ENCODE measurements at places on chromosomes 13 and 19. TPM values are rescaled to one million over a fixed set of nuclear protein-coding genes. Genes with fewer than 3 reads are reported as not detected.

DNA sequence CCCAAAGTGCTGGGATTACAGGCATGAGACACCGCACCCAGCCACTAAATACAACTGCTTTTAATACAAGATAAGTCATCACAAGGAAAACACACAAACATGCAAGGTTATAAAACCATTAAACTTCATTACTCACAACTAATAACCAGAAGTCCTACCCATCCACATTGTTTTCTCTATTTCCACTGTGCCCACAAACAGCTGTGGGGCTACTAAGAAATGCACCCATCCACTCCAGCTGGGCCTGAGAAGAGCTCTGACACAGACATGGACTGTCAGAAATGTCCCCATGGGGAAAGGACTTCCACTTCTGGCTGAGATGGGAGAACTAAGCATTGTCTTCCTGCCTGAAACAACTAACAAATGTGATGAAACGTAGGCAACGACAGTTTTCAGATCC is 17.2 kb downstream of the SAFB2 start:
- DNase-seq = no peak

GRCh38 chr19:51065221-51065960 is 499 bp upstream of the KLK13 start:
- DNase-seq = no peak

DNA sequence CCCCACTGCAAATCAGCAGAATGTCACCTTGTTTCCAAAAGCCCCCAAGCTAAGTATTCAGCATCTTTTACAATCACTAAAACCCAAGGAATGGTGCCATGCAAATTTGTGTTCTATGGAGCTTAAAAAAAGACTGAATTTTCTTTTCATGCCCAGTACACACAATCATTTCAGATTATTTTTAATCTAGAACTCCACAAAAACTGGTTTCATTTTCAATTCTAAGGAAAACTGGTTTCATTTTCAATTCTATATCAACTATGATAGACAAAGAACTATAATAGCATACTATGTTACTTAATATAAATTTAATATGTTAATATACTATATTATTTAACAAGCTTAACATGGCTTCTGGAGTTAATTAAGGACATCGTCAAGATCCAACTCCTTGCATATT is 88.4 kb upstream of the DOCK9 start:
- DNase-seq = no peak

DNA sequence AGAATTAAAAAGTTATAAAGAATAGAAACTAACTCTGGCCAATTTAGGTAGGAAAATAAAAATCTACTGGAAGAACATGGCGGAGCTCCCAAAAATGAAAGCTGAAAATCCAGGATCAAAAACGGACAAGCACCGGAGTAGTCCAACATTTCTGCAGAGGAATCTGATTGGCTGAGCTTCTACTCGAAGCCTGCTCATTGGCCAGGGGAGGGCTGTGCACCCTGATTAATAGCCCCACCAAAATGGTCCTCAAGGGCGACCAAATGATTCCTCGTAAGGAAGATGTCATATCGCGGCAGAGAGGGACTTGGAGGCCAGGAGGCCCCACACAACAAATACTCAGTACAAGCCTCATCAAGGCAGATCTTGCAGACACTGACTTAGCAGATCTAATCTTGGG is 900.7 kb downstream of the UQCRFS1 start:
- no peak for DNase-seq

ZNF208 gene
- not detected for polyA plus RNA-seq

ICAM5 gene
- 3.3 TPM for polyA plus RNA-seq

OSCAR gene
- 0.43 TPM for polyA plus RNA-seq
